ENCODE measurements at places on chromosomes 6 and 20.
A peak's percentile ranks its signal among the peaks of the same experiment; 100 is the strongest.

DNA sequence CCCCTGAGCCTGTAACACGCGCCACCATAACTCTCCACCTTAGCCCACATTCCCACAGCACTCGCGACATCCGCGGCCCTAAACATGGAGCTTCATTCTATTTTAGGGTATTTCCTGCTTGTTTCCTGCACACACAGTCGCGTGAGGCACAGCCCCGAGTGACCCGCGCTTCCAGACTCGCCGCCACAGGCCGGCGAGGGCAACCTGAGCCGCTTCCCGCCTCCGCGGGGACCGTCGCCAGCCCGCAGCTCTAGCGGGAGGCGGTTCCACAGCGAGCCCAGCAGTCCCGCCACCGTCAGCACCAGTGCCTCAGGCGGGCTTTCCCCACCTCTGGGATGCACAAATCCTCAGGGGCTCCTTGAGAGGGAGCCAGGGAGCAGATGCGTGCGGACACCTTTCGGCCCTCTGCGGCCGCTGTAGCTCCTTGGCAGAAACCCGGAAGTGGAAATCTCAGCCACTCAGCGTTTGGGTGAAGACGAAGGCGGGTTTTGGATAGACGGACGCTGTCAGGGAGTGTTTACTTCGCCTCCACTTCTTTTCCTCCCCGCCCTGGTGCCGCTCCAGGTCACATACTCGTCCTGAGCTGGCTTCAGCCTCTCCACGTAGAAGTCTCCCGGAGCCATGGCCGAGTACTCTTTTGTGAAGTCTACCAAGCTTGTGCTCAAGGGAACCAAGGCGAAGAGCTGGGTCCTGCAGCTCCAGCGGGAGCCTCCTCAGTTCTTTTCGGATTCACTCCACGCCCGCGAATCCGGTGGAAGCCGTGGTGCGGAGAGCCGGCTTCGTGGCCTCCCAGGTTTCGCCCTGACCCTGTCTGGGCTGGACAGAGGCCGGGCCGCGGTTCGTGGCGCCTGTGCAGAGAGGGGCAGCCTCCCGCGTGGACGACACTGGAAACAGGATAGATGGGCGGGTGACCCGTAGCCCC is 2177.4 kb upstream of the DEFB115 start:
- DNase-seq = peak; percentile 70

GRCh38 chr20:3728876-3729275 is 3.6 kb upstream of the HSPA12B start:
- no peak for DNase-seq

- no peak for DNase-seq
Observed at GRCh38 chr6:5160206-5160605, 75.1 kb downstream of the PPP1R3G start.

GRCh38 chr20:62914970-62915457 is 11.3 kb downstream of the DIDO1 start:
- peak; percentile 51 for DNase-seq
